ENCODE measurements at places on chromosomes 6 and 20.

DNA sequence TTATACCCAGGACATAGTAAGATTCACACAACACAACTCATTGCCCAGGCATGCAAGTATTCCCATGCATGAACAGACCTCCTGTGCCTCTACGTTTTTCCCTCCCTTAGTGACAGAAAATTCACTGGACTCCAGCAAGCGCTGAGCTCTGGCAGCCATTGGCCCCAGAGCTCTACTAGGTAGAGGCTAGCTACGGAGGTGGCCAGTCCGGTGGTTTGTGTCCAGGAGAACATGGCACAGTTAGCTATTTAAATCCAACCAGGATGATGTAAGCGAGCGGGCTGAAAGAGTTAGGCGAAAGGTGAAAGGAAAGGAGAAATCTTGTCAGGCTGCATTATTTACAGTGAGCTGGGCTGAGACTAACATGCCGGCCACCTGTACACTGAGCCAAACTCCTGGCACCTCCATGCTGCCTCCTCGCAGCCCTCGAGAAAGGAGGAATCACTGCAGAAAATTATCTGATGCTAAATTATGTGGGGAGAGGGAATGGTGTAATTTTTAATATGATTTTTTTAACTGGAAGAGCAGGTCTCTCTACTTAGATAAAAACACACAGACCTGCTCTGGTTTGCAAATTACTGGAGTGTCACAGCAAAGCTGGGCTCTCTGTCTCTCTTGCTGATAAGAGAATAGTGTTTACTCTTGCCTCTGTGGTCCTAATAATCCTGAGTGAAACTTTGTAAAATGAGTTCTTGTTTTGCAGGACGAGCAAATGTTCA is 50.1 kb upstream of the ARMC2 start:
- no peak for DNase-seq

DNA sequence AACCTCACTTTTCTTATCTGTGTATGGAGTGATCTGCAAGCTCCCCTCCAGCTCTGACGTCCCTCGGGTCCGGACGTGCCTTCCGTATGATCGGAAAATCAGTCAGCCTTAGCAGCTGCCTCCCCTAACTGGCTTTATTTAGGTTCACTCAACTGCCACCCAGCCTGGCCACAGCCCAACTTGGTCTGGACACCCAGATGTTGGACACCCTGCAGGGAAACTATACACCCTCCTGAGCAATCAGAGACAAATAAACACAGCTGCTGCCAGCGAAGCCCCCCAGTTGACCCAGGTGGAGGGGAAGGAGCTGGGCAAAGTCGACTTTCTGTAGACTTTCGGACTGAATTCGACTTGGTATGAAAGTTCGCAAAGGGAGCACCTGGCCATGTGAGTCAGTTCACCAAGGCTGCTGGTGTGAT is 28.9 kb downstream of the TBC1D7 start:
- no peak for DNase-seq

DNA sequence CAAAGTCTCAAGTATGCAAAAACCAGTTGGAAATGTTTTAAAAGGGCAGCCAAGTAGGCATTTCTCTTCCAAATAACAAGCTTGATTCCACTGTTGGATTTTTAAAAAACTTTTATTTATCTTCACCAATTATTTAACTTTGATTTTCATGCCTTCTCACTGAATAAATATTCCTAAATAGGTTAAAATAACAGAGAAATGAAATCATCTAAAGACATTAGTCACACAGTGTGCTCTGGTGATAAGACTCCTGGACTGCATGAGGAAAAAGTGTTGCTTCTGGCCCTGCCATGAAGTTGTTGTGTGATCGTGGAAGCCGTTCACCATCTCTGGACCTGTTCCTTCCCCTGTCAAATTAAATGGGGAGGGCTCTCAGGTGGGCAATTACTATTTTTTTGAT is 33.8 kb upstream of the IGF2R start:
- DNase-seq, result no peak

GRCh38 chr6:43092635-43093034 is 16.5 kb downstream of the PTK7 start:
- no peak for DNase-seq

- no peak for DNase-seq
Measured at GRCh38 chr6:152094992-152095592, 287.6 kb downstream of the ESR1 start.

GRCh38 chr20:3819411-3820047 is 818 bp upstream of the AP5S1 start:
- DNase-seq, result no peak

DNA sequence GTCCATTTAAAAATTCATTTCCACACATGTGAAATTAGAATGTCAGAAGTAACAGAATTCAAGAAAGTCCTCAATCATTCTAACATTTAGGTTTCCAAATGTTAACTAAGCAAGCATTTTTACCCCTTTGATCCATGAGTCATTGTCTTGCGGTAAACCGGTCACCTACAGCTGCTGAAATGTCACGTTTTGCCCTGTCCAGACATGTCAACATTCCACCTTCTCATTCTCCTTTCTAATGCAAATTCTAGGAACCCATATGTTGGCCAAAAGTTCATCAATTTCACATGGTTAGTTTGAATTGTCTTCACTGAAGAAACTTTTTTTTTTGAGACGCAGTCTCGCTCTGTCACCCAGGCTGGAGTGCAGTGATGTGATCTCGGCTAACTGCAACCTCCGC is 117.2 kb downstream of the IPCEF1 start:
- no peak for DNase-seq

DNA sequence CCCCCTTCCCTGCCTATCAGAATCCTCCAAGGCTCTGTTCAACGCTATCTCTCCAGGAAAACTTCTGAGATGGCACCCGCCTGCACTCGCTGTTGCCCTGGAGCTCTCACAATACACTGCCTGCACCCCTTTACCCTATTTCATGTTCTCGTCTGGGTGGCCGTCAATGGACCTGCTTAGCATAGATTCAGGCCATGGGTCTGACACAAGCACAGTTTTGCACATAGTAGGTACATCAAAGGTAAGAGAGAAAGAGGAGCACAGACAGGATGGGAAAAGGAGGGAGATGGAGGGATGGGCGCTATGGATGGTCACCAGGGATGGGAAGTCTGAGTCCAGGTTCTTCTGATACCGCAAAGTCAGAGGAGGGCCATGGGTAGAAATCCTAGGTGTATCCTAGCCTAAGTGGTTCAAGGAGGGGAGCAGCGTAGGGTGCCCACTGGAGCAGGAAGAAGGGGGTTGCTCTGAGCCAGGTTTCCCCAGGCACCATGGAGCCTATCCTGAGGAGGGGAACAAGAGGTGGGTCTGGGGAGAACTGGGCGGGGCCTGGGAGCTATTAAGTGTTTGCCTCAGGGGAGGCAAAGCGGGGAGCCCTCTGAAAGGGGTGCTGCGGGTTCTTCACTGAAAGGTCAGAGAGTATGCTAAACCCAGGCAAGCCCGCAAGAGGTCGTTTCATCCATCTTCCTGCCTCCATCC is 89.3 kb downstream of the MRPL14 start:
- no peak for DNase-seq

GRCh38 chr6:74798302-74798701 is 407.6 kb downstream of the COL12A1 start:
- DNase-seq, result no peak

DNA sequence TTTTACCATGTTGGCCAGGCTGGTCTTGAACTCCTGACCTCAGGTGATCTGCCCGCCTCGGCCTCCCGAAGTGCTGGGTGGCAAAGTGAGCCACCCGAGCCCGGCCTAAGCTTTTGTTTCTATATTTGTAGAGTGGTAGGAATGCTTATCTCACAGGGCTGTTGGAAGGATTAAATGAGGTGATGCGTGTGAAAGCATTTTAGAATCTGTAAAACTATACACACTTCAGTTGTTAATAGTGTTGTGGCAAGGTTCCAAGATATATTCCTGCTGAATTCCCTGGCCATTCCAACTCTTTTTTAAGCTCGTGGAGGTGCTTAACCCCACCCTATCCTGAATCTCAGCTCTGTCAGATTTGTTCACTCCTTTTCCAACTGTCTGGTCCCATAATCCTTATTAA is 89.9 kb upstream of the AKIRIN2 start:
- DNase-seq, result no peak

DNA sequence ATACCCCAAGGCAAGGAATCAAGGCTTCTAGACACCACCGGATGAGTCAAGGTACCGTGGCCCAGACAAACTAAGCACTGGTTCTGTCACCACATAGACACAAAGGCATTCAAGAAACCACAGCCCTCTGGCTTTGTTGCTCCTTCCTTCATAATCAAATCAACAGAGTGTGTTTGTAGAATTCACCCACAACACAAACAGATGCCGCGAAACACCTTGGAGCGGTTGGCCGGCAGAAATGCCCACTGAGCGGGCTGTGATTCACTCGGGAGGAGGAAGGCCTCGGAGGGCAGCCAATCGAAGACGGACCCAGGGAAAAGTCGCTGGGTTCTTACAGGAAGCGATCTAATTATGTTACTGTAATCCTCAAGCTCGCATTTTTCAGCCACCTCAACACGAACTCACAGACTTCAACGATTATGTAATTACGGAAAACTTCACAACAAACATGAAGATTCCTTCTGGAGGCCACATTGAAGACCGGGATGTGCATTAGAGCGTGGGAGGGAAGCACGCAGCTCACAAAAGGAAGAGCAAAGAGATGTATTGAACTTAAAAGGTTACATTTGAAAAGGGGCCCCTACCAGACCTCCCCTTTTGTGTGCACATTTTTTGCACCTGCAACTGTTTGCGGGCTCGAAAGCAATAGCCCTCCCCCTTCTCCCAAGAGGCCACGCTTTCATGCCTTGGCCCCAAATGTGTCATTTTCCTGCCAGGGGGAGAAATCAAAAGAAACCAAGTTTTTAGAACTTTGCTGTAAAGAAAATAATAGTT is 184.7 kb upstream of the PREP start:
- no peak for DNase-seq

DNA sequence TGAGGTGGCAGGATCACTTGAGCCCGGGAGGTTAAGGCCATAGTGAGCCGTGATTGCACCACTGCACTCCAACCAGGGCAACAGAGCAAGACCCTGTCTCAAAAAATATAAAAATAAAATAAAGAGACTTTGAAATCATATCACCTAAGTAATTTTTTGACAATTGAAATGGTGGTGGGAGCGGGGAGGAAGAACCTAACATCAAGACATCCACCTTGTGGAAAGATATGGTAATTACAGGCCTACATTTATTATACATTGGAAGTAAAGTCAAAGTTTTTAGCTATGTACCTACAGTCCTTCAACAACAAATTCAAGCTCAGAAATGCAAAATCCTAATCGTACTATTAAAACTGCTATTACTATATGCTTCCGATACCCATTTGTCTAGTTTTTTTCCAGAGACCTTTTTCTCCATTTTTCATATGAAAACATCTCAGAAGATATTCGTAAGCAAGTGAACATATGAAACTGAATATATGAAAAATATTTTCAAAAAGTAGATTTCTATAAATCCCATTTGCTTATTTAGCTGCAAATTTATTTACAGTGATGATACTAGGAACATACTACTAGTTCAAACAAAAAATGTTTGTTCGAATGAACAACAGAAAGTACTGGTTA is 83.3 kb downstream of the SYCP2 start:
- DNase-seq, result no peak

DNA sequence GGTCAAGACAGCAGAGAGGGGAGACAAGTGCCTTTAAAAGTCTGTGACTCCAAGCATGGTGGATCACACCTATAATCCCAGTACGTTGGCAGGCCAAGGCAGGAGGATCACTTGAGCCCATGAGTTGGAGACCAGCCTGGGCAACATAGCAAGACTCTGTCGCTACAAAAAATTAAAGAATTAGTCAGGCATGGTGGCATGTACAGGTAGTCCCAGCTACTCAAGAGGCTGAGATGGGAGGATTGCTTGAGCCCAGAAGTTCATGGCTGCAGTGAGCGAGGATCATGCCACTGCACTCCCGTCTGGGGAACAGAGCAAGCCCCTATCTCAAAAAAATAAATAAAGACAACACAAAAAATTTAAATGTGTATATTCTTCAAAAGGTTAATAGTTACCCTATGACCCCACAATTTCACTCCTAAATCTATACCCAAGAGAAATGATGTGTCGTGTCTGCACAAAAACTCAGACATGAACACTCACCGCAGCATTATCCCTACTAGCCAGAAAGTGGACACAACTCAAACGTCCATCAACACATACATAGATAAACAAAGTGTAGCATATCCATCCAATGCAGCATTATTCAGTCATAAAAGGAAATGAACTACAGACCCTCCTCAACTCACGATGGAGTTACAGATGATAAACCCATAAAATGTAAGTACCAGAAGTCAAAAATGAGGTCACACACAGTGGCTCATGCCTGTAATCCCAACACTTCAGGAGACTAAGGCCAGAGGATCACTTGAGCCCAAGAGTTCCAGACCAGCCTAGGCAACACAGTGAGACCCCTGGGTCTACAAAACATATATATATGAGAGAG is 23.9 kb downstream of the ZMYND8 start:
- no peak for DNase-seq

GRCh38 chr6:143753678-143754077 is 75.9 kb downstream of the PHACTR2 start:
- no peak for DNase-seq

DNA sequence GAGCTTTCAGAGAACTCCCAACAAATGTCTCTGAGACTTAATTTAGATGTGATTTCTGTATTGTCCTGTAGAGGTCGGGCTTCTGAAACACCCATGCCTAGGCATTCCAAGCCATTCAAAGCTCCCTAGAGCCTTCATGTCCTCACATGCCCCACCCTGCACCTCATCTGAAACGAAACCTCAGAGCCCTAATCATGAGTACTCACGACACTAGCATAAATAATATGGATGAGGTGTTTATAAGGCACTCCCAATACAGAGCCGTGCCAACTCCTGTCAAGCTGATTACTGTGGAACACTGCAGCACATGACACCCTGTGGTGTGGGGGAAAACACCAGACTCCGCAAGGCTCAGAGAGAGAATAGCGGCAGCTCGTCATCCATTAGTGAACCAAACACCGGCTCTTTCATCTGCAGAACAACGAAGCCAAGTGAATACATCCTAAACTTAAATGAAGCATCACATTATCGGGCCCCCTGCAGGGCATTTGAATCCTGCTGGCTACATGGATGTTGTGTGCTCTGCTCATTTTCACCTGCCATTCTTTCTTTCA is 83.8 kb downstream of the FNDC1 start:
- no peak for DNase-seq

DNA sequence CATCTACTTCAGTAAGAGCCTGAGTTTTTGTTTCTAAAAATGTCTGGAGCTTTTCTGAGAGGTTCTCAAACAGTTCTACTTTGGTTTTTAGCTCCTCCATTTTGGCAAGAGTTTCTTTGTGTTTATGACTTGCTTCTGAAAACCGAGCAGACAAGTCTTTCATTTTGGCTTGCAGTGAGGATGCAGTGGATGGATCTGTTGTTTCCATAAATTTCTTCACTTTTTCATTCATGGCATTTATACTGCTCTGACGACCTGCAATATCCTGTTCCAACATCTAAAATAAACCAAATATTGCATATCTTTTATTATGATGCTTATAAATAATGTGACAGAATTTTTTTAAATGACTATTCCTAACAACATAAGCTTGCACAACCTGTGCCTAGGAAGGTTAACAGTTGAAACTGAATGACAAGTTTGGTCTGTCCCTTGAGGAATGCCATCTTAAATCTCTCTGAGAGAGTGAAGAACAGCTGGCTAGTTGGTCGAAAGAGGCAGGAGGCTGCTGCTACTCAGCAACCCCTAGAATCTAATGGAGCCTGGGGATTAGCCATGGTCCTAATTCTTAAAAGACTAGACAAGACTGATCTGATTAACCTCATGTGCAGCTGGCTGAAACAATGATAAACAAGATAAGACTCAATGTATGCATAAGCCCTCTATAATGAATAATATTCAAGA is 69.8 kb downstream of the DST start:
- DNase-seq, result no peak

GRCh38 chr20:12594410-12595088 is 414.2 kb upstream of the SPTLC3 start:
- no peak for DNase-seq

- DNase-seq, result no peak
Measured at GRCh38 chr6:169230946-169231789, 22.5 kb downstream of the THBS2 start.
